ENCODE measurements at places on chromosomes 2 and 18.

GRCh38 chr2:29310650-29311348, 195.6 kb downstream of the CLIP4 start:
- DNase-seq: no peak

GRCh38 chr18:47284721-47285395, 33.4 kb upstream of the SKOR2 start:
- no peak for DNase-seq

- no peak for DNase-seq
These were observed 91.2 kb upstream of the LDAH start for GRCh38 chr2:20914087-20914486.

GRCh38 chr2:190723397-190724090, 74.7 kb downstream of the NAB1 start:
- DNase-seq: no peak

- DNase-seq: no peak
These were observed 78.3 kb downstream of the MBP start for GRCh38 chr18:77054288-77054605.

- DNase-seq: no peak
These were observed 111.3 kb downstream of the EML6 start for GRCh38 chr2:54834721-54835120.
